ENCODE measurements at places on chromosomes 11 and 22.

DNA sequence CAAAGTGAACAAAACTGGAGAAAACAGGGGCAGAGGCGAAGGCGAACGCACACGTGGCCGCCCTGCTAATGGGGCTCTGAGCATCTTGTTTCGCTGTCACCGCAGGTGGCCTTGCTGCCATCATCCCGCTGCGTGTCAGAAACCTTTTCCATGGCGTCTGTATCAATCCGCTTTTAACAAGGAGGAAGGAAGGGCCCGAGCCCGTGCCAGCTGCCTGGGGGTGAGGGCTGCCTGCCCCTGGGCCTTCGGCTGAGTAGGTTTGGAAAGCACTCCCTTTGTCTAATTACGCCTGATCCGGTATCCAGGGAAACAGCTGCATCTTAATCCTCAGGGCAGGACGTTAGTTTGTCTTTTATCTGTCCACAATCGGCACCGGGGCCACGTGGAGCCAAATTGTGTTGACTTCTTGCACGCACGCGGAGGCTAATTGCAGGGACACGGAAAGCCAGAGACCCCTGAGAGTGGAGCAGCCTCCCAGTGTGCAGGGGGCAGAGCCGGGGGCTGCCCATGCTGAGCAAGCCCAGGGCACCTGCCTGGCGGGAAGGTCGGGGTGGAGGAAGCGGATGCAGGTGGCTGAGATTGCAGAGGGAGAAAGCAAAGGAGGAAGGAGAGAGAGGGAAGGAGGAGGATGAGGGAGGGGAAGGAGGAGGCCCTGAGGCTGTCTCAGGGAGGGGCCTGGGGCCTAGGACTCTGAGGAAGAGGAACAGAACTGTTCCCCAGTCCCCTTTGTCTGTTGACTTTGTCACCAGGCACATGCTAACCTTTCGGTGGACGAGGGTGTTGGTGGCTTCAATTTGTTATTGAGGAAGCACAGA is 19.2 kb upstream of the TH start:
- peak; percentile 77 for DNase-seq

DNA sequence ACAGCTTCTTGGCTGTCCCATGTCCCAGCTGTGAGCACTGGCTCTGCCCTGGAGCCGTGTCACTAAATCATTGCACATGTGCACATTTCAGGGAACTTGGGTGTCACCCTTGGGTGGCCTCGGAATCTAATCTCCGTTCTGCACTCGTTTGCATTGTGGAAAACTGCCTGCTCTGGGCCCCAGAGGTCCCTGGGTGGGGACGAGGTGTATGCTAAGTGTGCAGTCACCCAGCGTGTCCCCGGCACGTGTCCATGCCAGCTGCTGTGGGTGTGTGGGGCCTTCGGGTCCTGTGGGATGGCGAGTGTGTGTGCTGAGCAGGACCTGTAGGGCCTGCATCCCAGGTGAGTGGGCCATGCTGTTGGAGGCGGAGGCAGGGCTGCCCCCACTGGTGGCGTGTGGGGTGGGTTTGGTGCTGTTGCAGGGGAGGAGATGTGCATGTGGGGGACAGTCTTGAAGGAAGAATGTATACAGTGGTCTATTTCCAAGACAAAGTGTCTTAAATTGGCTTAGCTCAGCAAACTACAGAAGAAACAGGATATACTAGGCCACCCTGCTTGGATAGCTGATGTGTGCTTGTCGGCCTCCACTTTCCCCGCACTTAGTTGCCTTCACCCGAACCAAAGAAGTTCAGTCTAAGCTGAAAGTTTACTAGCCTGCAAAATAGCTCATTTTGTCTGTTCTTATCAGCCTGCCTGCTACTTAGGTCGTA is 14.6 kb downstream of the TANGO2 start:
- no peak for DNase-seq

GRCh38 chr22:35521358-35522224 is 19.0 kb upstream of the RASD2 start:
- no peak for DNase-seq

DNA sequence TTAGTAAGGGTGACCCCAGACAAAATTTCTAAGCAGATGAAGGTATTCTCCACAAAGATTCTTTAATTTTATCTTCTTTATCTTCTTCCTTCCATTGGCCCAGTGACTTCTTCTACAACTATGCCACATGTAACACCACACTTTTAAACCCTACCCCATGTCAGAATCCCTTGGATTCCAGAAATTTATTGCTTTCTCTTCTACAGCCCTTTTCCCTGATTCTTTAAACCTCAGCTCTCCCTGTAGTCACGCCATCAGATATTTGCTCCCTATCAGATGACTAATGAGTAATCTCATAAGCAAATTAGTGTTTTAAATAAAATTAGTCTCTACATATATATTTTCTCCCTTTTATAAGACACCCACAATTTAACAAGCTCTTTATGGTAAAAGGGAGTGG is 423.4 kb upstream of the CHORDC1 start:
- DNase-seq = no peak

GRCh38 chr22:43005106-43005505 is 9.8 kb downstream of the PACSIN2 start:
- no peak for DNase-seq

GRCh38 chr11:121112498-121113455 is 11.7 kb downstream of the TECTA start:
- peak; percentile 63 for DNase-seq

DNA sequence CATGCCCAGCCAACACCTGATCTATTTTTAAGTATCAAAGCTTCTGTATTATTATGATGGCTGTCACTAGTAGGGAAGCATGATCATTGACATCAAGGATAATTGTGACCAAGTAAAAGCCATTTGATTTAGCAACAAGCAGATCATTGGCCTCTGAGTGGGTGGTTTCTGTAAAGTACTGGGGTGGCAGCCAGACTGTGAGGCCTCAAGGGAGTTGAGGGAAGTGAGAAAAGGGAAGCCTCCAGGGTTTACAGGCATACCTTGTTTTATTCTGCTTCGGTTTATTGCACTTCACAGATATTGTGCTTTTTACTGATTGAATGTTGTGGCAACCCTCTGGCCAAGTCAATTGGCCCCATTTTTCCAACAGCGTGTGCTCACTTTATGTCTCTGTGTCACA is 60.1 kb downstream of the PRR5L start:
- no peak for DNase-seq

DNA sequence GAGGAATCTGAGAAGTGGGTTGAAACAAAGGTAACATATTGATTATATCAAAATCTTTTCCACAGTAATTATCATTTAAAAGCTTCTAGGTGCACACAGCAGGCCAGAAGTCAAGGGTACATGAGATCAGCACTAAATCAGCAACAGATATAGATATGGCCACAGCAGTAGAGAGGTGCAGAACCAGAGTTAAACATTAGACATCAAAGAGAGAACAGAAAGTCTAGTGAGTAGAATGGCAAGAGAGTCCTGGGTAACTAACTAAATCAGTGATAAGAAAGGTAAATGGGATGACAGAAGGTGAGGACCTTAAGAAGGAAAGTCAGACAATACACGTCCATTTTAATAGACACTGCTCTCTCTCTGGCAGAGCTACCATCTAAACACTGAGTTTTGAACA is 119.5 kb upstream of the GRIA4 start:
- no peak for DNase-seq

GRCh38 chr11:95593111-95593510 is 196.5 kb downstream of the FAM76B start:
- no peak for DNase-seq

DNA sequence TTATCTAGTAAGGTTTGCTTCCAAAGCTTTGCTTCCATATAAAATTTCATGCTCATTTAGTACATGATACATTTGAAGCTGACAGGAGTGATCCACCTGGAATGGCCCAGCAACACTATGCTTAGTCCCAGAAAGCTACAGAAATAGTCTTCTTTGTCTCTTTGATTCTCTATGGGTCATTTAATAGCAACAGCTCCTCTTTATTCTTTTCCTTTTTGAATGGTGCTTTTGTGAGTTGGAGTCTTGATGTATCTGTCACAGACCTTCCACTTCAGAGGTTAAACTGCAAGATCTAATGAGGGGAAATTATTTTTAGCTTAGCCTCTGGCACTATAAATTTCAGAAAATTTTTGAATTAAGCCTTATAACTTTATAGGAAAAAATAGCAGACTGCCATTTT is 509.5 kb downstream of the KCNA4 start:
- DNase-seq = no peak
